ENCODE measurements at places on chromosomes 13 and 19.

- H3K4me3 ChIP-seq, result no peak overlapping the region
- DNase-seq, result no peak
- H3K36me3 ChIP-seq, result no peaks in the 10 kb centered on the region
- H3K27me3 ChIP-seq, result no peaks in the 10 kb centered on the region
- H3K27ac ChIP-seq, result peak overlapping the region; percentile 12
- H3K4me1 ChIP-seq, result no peaks in the 10 kb centered on the region
Measured at GRCh38 chr19:8518536-8518935, 4.6 kb upstream of the ZNF414 start.

DNA sequence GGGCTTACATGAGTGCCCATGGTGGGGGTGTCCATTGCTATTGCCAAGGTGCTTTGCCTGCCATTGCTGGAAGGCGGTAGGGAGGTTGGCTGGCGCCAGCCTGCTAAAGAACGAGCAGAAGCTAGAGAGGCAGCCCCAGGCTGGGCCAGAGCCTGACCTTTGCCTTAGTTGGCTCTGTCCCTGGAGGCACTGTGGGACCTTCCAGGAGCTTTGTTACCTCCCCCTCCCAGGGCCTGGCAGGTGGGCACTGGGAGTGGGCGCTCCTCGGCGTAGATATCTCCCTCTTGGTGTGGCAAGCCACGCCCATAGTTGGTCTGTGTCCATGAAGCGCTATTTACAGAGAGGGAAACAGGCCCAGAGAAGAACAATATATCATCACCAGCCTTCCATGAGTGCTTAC is 2.3 kb upstream of the SLC25A42 start:
- DNase-seq, result no peak
- no peak overlapping the region for H3K4me3 ChIP-seq
- H3K27me3 ChIP-seq, result no peaks in the 10 kb centered on the region
- no peaks in the 10 kb centered on the region for H3K4me1 ChIP-seq
- H3K36me3 ChIP-seq, result no peaks in the 10 kb centered on the region

DNA sequence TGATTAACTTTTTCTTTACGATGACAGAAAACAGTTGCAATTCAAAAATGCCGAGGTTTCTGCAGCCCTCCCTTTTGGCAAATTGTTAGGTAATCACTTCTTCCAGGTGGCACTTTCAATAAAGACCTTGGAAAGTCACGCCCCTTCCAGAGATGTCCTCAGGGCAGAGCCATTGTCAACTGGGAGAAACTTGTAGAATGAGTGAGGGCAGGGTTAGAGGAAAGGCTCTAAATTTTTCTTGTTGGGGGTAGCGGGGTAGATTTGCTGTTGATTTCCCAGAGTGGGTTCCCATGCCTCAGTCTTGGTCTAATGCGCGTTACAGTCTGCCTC is 421.1 kb downstream of the FGF9 start:
- no peak overlapping the region for H3K4me3 ChIP-seq
- H3K27me3 ChIP-seq, result no peaks in the 10 kb centered on the region
- no peaks in the 10 kb centered on the region for H3K36me3 ChIP-seq

DNA sequence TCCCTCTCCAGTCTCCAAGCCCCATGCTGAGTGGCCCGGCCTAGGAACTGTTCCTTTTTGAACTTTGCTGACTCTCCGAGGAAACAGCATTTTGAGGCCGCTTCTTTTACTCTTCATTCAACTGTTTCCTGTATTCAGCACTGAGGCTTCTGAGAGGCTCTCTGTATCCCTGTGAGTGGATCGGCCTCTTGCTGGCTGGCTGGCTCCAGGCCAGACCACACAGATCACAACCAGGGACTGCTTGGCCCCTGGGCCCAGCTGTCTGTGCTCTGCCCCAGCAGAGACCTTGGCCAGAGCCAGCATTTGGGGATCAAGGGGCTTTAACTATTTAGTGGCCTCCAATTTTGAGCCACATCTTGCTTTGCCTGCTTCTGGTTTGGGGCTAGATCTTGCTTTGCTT is 75.6 kb upstream of the KL start:
- H3K27ac ChIP-seq, result peak overlapping the region; percentile 19
- no peaks in the 10 kb centered on the region for H3K27me3 ChIP-seq
- DNase-seq, result no peak
- H3K4me3 ChIP-seq, result no peak overlapping the region

- H3K36me3 ChIP-seq, result no peaks in the 10 kb centered on the region
- peaks cover 4% of the 10 kb centered on the region for H3K4me1 ChIP-seq
- no peaks in the 10 kb centered on the region for H3K27me3 ChIP-seq
- peak overlapping the region; percentile 66 for H3K4me3 ChIP-seq
- no peak for DNase-seq
Measured at GRCh38 chr19:14030997-14031718, 404 bp upstream of the IL27RA start.
